NCI-H2029 (cell line): ENCODE measurements at places on chromosomes 2 and 18.

- DNase-seq, result no peak
Measured at GRCh38 chr2:133495226-133495625, 73.0 kb downstream of the NCKAP5 start.

DNA sequence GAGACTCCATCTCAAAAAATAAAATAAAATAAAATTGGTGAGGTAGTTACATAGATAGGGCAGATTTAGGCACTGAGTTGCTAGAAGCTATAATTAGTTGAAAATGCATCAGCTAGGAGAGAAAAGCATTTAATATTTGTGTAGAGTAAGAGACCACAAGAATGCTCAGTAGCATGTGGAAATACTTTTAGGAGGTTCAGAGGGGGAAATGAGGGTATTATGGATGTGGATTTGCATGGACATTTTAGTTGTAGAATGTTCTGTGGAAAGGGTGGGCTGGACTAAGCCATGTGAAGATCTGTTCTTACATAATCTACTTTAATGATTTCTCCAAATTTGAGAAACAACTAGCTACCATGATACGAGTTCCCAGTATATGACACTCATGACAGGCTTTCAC, 95.5 kb downstream of the ATP9B start:
- no peak for DNase-seq

DNA sequence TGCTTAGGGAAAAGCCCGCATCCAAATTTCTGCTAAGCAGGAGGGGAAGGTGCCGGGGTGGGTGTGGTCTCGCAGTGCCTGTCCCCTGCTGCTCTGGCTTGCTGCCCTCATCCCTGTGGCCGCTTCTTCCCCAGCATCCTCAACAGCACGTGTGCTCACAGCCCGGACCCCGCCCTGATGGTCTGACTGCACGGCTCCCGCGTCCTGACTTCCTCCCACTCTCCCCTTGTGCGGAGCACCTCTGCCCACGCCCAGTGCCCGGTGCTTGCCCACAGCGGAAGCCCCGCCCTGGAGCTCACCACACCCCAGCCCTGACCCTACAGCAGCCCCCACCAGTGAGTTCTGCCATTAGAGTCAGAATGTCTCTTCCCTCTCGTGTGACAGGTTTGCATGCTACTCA, 277.9 kb downstream of the NDUFA10 start:
- DNase-seq, result no peak

DNA sequence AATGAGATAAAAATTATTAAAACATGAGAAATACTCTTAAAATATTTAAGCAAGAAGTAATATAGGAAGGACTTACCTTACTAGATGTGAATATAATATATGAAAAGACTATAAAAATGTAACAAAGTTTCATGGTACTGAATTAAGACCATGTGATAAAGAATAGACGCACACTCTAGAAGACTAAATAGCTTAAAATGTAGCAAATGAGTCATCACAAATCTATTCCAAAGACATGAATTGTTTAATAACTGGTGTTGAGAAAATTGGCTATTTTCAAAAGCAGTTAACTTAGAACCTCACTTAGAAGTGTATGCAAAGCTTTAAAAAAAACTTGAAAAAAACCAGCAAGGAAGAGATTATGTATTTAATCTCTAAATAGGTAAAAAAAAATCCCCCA, 64.1 kb downstream of the POLE4 start:
- DNase-seq, result no peak

GRCh38 chr2:135742325-135742757, 686 bp downstream of the UBXN4 start:
- peak; percentile 14 for DNase-seq

- DNase-seq, result no peak
Measured at GRCh38 chr2:187869195-187869594, 315.0 kb upstream of the TFPI start.

- no peak for DNase-seq
Measured at GRCh38 chr2:42345986-42346385, 15.0 kb downstream of the COX7A2L start.

DNA sequence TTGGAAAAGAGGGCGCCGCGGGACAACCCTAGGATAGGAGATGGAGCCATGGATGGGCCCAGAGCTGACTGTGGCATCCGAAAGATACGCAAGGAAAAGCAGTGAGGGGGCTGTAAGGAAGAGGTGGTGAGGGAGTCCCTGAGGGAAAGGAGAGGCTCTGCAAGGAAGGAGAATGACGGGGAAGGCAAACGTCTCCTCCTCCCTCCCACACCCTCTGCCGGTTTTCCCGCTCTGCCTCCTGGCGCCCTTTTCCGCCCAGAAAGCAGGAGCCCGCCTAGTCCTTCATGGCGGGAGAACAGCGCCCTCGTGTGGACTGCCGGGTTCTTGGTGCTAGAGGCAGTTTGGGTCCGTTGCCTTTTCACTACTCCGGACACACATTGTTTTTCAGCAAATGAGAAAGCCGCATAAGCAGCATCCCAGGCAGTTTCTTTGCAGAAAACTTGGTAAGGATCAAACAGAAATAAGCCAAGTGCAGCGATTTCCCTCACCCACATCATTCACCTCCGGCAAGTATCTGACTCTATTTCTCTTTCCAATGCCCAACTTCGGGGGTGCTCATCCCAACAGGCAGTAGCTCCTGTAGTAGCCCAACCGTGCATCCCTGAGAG, 200.4 kb downstream of the INO80D start:
- DNase-seq, result no peak

- no peak for DNase-seq
Measured at GRCh38 chr2:200439981-200440380, 69.9 kb downstream of the KCTD18 start.

GRCh38 chr2:136323935-136324334, 206.0 kb upstream of the CXCR4 start:
- no peak for DNase-seq

GRCh38 chr2:102895376-102895775, 133.5 kb downstream of the TMEM182 start:
- DNase-seq, result no peak

GRCh38 chr2:178553047-178553446, 72.8 kb downstream of the PLEKHA3 start:
- DNase-seq, result no peak

- no peak for DNase-seq
Measured at GRCh38 chr2:96207073-96207773, 1.4 kb downstream of the STARD7 start.
